ENCODE measurements at places on chromosomes 16 and 17.

DNA sequence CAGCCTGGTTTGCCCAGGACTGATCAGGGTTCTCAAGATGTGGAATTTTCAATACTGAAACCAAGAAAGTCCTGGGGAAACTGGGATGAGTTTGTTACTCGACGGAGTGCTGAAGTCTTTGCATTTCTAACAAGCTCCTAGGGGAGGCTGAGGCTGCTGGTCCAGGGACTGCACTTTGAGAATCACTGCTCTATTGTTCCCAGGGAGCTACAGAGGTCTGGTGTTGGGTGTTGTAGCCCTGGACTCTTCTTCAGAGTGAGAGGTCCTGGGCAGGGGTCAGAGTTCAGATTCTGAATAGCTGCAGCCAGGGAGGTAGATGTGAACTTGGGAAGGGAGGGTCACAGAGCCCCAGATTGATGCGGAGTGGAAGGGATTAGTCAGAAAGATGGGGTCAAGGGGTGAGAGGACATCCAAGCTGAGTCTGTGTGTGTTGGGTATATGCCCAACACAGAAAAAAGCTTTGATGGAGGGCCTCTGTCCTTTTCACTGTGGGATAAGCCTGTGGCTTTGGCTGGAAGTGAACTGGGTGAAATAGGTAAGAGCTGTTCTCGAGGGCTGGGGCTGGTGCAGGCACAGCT, 14.1 kb downstream of the TMEM238L start:
- DNase-seq, result no peak

GRCh38 chr16:10885246-10885645, 8.2 kb downstream of the CIITA start:
- DNase-seq, result no peak

- no peak for DNase-seq
Measured at GRCh38 chr17:6162216-6162615, 92.0 kb downstream of the WSCD1 start.

GRCh38 chr17:29914819-29915537, 15.1 kb downstream of the SSH2 start:
- no peak for DNase-seq

- DNase-seq, result no peak
Measured at GRCh38 chr16:79597277-79598062, 3.1 kb downstream of the MAF start.

DNA sequence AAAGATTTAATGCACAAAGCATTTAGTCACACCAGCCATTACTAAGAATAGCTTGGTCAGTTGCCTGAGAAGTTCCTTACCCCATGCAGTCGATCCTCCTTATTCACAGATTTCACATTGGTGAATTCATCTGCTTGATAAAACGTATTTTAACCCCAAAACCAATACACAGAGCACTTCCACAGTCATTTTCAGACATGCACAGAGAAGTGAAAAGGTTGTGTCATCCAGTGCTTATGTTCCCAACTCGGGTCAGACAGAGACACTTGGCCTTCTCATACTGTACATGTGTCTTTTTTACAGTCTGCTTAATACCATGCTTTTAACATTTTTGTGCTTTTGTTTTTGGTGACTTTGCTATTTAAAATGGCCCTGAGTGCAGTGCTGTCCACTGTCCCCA, 219.7 kb downstream of the SPECC1 start:
- no peak for DNase-seq

DNA sequence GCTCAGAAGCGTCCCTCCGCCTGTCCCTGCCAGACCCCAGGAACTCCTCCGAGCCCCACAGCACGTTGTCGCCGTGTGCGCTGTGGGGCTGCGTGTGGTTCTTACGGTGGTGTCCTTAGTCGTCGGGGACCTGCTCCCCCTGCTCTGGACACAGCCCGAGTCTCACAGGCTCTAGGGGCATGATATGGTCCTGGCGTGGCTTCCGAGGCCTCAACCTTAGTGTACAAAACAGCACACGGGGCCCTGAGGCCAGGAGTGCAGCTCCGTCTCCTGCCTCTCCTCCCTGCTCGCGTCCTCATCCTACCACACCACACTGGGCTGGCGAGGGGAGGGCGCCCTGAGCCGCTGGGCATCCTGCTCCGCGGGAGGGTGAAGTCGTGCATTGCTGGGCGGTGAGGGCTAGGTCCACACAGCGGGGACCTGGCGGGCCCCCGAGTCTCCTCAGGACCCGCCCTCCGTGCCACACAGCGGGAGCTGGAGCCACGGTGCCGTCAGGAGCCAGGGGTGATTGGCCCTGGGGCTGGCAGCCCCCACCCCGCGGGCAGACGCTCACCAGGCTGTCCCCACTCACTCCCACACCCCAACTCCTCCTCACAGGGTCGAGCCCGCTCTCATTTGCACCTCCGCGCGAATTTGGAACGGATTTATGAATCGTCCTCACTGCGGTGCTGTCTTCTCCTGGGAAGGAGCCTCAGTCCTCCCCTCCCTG, 1.2 kb upstream of the MAFG start:
- no peak for DNase-seq

- no peak for DNase-seq
Measured at GRCh38 chr16:61057635-61058034, 978.6 kb downstream of the CDH8 start.

DNA sequence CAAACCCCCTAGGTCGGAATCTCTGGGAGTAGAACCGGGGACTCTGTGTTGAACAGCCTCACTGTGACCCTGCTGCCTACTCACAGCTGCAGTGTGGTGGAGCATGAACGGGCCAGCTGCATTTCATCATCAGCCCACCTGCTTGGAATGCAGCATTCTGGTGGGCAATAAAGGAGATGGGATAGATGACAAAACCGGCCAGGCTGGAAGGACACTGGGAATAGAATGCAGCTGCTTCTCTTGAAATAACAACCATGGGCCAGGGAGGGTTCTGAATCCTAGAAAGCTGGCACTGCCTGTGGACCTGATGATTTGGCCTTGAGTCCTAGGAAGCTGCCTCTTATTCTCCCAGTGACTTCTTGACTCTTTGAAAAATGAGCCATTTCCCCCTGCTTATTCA, 23.5 kb downstream of the CFAP97D1 start:
- no peak for DNase-seq

GRCh38 chr17:3727041-3727440, 3.3 kb downstream of the HASPIN start:
- DNase-seq, result no peak

- DNase-seq, result no peak
Measured at GRCh38 chr17:29010129-29010528, 4.3 kb upstream of the SEZ6 start.

GRCh38 chr17:15051933-15052332, 213.2 kb downstream of the PMP22 start:
- no peak for DNase-seq

Data from HS-5 (cell line).